ENCODE measurements at places on chromosomes 16 and 17.

DNA sequence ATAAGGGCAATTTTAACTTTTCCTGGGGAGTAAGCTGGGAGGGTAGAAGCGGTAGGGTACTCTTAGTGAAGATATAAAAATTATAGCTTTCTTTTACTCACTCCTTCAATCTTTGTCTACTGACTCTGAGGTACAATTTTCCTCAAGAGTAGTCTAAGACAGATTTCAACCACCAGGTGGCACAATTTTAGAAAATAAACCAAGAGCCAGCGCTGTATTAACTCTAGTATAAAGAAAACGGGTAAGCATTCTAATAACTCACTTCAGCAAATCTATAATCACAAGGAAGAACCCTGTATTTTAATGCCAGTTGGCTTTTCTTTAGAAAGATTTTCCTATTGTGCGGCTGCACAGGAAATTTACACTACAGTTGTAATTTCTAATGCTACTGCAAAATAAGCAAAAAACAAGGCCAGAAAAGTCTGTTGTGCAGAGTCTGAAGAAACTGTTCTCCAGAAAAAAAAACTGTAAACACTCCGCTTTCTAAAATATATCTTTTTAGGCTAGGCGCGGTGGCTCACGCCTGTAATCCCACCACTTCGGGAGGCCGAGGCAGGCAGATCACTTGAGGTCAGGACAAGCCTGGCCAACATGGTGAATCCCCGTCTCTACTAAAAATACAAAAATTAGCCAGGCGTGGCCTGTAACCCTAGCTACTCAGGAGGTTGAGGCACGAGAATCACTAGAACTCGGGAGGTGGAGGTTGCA, 1.9 kb downstream of the CMC2 start:
- DNase-seq, result peak; percentile 88

GRCh38 chr17:28959471-28959871, 8.2 kb upstream of the PHF12 start:
- DNase-seq, result no peak

DNA sequence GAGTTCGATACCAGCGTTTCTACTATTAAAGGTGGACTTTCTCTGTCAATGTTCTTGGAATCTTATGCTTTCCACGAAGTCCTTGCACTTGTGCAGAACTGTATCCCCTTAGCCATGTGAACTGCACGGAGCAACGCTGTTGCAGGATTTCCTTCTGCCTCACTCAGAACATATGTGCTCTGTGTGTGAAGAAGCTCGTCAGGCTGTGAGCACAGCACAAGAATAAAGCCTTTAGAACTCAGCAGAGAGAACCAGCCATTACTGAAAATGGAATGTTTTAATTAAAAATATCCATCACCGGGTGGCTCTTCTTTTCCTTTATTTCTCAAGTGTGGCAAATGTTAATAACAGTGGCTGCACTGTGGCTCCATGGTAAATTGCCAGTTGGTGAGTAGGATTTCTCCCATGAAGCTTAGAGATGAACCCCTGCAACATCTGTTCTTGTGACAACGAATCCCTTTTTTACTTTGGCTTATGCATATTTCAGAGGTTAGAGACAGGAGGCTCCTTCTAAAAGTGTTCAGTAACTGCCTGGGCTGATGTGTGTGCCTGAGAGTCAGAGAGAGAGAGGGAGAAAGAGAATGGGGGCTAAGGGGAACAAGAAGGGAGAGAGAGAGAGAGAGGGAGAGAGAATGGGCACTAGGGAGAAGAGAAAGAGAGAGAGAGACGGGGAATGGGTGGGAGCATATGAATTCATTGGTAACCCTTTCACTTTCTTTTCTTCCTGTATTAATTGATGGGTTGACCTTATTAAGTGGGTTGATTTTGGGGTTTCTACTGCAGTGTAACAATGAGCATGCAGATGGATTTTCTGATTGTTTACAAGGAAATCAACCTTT, 50.0 kb downstream of the RPTOR start:
- peak; percentile 78 for DNase-seq

DNA sequence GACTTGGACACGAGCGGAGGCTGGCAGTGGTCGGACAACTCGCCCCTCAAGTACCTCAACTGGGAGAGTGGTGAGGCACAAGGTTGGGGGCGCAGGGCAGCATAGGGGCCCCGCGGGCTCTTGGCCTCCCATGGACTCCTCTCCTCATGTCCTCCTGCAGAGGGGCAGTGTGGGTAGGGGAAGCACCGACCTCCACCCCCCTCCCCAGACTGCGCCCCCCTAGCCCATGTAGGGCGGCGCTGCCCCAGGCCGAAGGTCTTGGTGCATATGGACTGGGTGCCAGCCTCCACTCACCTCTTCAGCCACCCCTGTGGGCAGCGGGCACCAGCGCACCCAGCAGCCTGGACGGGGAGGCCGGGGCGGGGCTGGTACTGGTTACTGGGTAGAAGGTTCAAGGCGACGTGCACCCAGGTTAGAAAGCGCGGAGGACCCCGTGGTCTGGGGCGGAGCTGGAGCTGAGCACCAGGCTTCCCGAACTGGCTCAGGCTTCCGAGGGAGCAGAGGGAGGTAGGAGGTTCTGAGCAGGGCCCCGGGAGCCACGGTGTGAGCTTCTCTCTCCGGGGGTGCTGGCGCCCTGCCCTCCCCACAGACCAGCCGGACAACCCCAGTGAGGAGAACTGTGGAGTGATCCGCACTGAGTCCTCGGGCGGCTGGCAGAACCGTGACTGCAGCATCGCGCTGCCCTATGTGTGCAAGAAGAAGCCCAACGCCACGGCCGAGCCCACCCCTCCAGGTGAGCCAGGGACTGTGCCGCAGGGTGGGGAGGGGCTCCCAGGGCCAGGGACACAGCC, 39.5 kb downstream of the MRC2 start:
- DNase-seq, result no peak

- DNase-seq, result no peak
Observed at GRCh38 chr17:4189280-4189679, 46.3 kb downstream of the CYB5D2 start.

GRCh38 chr17:2925011-2925410, 128.8 kb downstream of the RAP1GAP2 start:
- DNase-seq, result no peak

DNA sequence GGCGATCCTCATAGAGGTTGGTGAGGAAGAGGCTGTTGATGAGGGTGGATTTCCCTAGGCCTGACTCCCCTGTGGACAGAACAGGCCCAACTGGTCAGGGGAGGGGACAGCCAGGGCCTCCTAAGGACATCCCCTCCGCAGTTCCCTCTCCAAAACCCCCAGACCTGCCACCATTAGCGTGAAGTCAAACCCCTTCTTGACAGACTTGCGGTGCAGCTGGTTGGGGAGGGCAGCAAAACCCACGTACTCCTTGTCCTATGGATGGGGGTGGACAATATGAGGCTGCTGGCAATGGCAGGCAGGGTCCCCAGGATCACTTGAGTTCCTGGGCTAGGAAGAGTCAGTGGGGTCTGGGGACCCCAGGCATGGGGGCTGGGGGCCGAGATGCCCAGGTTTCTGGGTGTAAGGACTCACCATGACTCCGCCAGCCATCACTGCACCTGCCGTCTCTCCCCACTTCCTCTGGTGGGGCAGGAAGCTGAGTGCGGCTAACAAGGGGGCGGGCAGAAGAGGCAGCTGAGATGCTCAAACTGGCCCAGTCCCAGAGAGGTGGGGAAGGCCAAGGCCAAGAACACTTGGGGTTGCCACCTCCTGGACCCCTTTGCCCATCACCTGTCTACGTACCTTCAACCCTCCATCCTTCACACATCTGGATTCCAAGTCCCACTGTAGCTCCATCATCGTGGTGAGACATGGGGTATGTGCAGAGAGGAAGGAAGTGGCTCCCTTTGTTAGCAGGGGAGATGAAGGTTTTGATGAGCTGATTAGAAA, at the start of gene SEPTIN1:
SEPTIN1 (minus strand) TSS at position 451 of the 771 bp plus-strand sequence; CDS start at position 432, 19 bp downstream.
- no peak for DNase-seq

All from brain (organoid and tissue), 16 donors.